Glutamatergic neuron (in vitro differentiated cells): ENCODE measurements at places on chromosomes 4 and X. TPM values are rescaled to one million over a fixed set of nuclear protein-coding genes. Genes with fewer than 3 reads are reported as not detected.
A peak's percentile ranks its signal among the peaks of the same experiment; 100 is the strongest.

MAGEA12 gene
- 1.1 TPM for total RNA-seq

DNA sequence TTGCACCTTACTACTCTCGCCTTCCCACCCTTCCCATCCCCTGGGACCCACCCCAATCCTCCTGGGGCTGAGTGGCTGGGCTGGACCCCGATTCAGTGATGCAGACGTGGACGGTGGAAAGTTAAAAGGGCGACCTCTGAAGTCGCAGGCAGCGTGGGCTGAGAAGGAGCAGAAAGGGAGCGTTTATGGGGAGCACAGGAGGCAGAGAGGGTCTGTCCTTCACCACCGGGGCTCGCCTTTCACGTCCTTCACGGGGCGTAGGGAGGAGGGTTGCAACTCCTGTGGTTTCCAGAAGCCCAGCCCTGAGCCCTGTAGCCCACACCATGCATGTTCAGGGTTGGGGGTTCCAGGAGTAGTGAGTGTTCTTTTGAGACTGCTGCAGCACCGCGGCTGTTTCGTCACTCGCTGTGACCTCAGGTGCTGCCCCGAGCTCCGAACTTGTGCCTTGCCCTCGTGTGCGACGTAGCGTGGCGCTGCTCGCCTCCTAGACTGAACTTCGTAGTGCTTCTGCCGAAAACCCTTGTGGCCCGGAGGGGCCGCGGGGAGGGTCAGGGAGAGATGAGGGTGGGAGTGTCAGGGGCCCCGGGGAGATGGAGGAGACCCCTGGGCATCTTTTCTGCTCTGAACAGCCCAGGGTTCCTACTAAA lies 1.6 kb downstream of the NHS start:
- peaks cover 9% of the 10 kb centered on the region for H3K36me3 ChIP-seq
- H3K27ac ChIP-seq = no peak overlapping the region
- peak overlapping the region; percentile 80 for H3K4me3 ChIP-seq

GPR173 gene
- 85.3 TPM for total RNA-seq

- no peak overlapping the region for H3K27ac ChIP-seq
- H3K4me1 ChIP-seq = no peaks in the 10 kb centered on the region
- H3K27me3 ChIP-seq = no peaks in the 10 kb centered on the region
- H3K4me3 ChIP-seq = no peak overlapping the region
- peaks cover 6% of the 10 kb centered on the region for H3K36me3 ChIP-seq
- no peak for DNase-seq
These were observed 16.0 kb downstream of the NBDY start for GRCh38 chrX:56744996-56745395.

DNA sequence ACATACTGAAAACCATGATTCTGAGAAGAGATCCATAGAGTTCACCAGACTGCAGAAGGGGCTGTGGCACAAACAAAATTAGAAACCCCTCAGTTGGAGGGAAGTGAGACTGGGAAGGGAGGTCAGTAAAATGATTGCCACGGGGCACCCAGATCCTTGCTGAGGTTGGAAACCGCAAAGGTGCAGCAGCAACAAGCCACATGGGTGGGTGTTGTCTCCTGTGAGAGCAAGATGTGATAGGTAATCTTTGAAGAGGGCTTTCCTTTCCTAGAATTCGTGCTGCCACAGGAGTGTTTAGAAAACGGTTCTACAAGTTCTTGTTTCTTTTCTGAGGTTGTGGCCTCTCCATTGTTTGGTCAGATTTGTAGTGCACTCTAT lies 85.5 kb downstream of the NFKB1 start:
- H3K27ac ChIP-seq = no peak overlapping the region
- H3K4me3 ChIP-seq = no peak overlapping the region
- peaks cover 8% of the 10 kb centered on the region for H3K36me3 ChIP-seq
- H3K27me3 ChIP-seq = no peaks in the 10 kb centered on the region

GRCh38 chr4:176548571-176548970 lies 228.8 kb downstream of the SPCS3 start:
- no peaks in the 10 kb centered on the region for H3K27me3 ChIP-seq
- H3K4me3 ChIP-seq = no peak overlapping the region
- no peaks in the 10 kb centered on the region for H3K36me3 ChIP-seq
- no peak overlapping the region for H3K27ac ChIP-seq
